ENCODE measurements at places on chromosomes 13 and 19. TPM values are rescaled to one million over a fixed set of nuclear protein-coding genes. Genes with fewer than 3 reads are reported as not detected.
A peak's percentile ranks its signal among the peaks of the same experiment; 100 is the strongest.

The SIGLEC12 gene
- total RNA-seq = 0.36 TPM

The ADM5 gene
- 0.82 TPM for total RNA-seq

GRCh38 chr19:8569066-8569771 lies 8.0 kb downstream of the MYO1F start:
- DNase-seq = peak; percentile 64

DNA sequence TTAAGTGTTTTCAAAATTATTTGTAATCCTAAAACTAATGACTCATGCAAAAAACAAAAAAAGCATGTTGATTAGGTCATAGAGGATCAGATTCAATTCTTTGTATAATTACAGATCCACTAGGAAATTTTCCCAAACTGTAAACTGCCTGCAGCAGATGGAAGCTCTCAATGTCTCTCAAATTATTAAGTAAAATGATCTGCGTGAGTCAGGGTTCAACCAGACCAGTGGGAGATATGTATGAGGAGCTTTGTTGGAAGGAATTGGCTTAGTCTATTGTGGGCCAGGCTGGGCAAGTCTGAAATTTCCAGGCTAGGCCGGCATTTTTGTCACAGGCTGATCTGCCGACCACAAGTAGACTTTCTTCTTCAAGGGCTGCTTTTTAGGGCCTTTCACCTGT lies 14.4 kb upstream of the SACS start:
- no peak for DNase-seq

DNA sequence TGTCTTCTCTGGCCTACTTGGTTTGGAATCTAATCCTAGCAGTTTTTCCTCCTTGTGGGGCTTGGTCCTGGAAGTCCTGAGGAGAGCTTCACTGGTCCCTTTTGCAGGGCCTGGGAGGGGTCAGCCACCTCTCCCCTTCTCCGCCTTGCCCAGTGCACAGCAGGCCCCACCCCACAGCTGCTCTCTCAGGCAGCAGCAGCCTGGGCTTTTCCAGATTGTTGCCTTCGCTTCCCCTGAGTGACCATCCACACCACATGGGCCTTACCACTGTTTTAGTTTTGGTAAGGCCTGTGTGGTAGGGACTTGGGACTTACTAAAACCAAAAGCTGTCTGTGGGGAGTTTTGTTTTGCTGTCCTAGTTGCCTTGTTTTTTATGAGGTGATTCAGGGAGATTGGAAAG lies 11.5 kb downstream of the MPHOSPH8 start:
- DNase-seq = no peak

- DNase-seq = no peak
Observed at GRCh38 chr13:44439452-44440024, 65.9 kb downstream of the SERP2 start.

The CFD gene
- 232 TPM for total RNA-seq

The APBA3 gene
- total RNA-seq = 10.5 TPM

DNA sequence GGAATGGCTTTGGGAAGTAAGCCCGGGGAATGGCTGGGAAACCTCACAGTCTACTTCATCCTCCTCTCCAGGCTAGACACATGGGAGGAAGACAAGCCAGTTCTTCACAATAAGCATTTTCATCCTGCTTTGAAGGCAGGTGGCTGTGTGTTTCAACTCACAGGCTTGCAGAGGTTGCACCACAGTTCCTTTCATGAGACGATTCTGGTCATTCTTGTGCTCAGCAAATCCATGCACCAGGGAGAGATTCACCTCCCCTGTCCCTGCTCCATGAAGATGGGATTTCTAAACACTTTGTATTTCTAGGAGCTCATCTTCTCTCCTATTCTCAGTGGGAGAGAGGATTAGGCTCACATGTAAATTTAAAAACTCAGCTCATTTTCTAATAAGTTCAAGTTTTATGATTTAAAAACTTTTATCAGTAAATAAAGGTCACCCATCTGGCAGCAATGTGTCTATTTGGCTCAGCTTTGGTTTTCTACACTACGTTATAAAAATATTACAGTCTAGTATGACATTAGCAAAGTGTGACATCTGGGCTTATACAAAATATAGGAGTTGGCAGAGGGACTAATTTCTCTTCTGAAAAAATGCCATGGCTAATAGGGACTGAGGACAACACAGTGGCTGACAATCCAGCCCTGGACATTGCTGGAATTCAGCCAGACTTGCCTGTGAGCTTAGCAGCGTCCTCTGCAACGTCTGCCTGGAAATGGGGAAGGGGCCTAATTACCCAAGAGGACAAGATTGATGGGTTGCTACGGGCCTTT lies 283.2 kb upstream of the SLC10A2 start:
- peak; percentile 32 for DNase-seq

GRCh38 chr13:41457589-41458186 lies 338 bp downstream of the RGCC start:
- peak; percentile 19 for DNase-seq

The CCDC70 gene
- total RNA-seq = not detected

DNA sequence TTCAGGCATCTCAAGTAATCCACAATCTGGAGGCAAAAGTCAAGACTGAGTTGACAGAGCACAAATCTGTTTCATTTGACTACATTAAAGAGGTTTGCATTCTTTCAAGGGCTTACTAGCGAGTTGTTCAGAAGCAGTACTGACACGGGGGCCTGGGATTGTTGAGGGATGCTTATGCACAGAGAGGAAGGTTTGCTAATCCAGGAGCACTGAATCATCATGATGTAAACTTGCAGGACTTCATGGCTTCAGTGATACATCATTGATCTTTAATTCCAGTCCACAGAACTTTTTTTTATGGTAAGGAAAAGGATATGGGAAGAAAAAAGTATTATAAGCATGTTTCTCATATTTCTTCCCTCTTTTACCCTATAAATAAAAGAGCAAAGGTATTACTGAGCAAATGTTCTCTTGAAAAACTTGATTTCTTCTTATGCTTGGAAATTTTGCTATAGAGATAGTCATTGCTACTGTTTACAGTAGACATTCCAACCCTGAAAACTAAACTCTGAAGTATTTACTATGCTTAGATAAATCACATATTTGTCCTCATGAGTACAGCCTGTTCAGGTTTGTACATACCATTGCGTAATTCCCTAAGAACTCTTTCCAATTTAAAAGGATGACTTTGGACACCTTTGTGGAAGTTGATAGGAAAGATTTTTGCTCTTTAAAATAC lies 65.8 kb upstream of the KPNA3 start:
- DNase-seq = no peak

The PLVAP gene
- 105 TPM for total RNA-seq

DNA sequence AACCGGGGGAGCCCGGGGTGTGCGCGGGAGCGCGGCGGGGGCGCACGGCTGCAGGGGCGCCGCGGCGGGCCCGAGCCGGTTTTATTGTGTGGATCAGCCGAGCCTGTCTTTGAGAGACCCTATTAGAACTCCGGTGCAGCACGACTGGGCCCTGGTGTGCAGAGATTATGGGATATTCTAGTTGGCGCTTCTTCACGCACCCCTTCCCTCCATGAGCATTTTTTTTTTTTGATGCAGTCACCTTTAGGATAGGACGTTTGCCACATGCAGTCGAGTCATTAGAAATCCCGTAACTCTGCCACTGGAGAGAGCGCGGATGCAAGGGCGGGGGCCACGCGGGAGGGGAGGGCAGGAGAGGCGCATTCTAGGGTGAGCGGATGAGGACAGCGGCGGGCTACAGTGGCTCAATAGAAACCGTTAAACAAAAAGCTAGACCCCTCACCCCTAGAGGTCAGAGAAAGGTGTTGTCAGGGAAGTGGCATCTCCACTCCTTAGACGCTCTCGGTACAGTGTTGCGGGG lies 3.7 kb downstream of the FGF9 start:
- DNase-seq = no peak

The LENG9 gene
- total RNA-seq = 4.1 TPM

- DNase-seq = peak; percentile 76
Observed at GRCh38 chr19:13104848-13105711, 2.4 kb upstream of the LYL1 start.
